ENCODE measurements at places on chromosomes 12 and 14. TPM values are rescaled to one million over a fixed set of nuclear protein-coding genes. Genes with fewer than 3 reads are reported as not detected.

DNA sequence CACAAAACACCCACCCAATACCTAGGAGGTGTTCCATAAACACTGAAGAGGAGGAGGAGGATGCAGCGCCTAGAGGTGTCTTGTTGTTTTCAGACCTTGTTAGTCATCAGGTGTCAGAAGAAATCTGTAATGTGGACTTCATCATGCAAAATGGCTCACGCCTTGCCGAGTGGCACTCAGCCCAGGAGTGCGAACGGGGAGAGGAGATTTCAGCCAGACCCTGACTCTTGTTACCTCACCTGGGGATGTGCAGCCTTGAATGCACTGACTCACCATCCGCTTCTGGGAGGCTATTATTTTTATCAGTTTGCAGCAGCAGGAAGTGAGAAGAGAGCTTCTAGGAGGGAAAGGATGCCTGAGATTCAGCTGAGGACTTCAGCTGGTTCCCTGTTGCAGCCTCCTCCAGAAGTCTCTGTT is 48.2 kb upstream of the PLXNC1 start:
- H3K36me3 ChIP-seq, result no peaks in the 10 kb centered on the region
- H3K27me3 ChIP-seq, result peaks cover 2% of the 10 kb centered on the region
- H3K4me3 ChIP-seq, result peak overlapping the region; percentile 27

RNASE4 gene
- 0.73 TPM for total RNA-seq

MIA2 gene
- 17.0 TPM for total RNA-seq

DNA sequence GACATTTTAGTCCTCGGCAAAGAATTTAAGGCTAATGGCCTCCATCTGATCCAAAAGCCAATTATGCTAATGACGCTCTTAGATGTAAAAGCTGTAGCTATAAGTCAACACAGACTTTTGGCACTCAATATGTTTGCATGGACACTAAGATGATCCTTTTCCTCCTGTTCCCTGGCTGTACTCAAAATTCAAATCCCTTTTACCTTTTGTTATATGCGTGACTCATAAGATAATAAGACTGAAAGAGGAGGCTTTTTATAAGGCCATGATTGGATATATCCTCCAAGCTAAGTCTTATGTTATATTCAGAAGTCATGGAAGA is 89.8 kb downstream of the PDZRN4 start:
- no peak overlapping the region for H3K27ac ChIP-seq
- no peaks in the 10 kb centered on the region for H3K36me3 ChIP-seq
- H3K4me3 ChIP-seq, result no peak overlapping the region

ASB8 gene
- 32.5 TPM for total RNA-seq

All from activated T-helper 2 cell treated with anti-CD3 and anti-CD28 coated beads, Interferon-gamma antibody, Interleukin-2, Interleukin-4, amounts not matched to agents 10 μg/mL and 5 μg/mL and 100 μg/mL, durations not matched to agents 14 hours and 24 hours and 36 hours (primary cell).